ENCODE measurements at places on chromosomes 5 and 9.

DNA sequence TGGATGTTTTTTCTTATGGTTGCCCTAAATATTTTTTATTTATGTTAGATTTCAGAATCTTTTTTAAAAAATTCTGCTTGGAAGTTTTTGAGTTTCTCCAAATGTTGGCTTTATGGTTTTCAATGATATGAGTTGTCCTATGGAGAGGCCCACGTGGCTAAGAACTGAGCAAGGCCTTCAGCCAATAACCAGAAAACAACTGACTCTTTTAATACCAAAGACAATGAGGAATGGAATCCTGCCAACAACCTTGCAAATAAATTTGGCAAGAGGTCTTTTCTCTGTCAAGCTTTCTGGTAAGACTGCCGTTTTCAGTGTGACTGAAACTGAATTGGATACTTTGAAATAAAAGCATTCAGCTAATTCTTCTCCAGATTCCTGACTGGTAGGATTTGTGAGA is 1740.1 kb upstream of the WWC1 start:
- DNase-seq = no peak

DNA sequence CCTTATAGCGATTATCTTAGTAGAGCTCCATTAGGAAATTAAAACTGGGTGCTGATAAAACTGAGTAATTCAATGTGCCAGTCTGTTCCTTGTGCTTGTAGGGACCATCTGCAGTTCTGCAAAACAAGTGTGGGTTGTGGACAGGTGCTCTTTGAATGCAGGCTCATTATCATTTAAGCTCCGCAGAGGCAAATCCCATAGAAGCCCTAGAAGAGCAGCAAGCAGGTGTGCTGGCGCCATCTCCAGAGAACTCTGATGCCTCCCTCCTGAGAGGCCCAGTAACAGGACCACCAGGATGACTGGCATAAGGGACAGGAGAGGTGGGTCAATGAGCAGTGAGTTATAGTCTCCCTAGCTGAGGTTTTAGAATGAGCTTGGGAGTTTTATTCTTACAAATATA is 1342.4 kb upstream of the DMAC1 start:
- DNase-seq = no peak

DNA sequence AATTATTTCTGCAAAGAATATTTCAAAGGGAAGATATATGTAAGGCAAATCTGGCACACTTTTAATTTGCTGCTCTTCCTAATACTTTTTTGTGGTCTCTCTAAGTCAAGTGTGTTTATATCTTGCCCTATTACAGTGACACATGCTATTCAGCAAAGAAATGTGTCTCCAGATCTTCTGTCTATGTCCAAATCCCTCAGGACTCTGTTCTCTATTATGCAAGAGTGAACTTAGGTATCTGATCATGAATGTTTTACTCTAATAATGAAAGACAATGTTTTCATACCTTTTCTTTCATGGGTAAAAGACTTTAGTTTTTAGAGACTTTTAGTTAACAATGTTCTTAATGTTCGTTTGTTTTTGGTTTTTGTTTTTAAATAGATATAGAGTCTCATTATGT is 255.4 kb upstream of the DAB2 start:
- no peak for DNase-seq

GRCh38 chr5:14131855-14132503 is 11.2 kb upstream of the TRIO start:
- DNase-seq = no peak

DNA sequence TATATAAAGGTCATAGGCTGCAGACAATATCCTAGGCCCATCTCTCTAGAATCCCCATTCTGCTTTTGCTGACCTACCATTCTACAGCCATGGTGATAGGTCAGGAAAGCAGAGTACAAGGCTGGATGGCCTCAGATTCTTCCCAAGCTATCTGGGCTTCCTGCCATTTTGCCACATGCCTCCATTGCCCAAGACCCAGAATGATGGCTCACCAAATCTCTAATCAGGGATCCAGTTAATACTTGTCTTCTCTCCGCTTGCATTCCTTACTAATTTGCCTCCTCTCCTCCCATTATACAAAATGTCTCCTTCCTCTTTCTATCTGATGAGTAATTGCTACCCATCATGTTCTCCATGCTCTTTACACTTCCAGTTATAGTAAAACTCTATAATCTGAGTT is 22.7 kb upstream of the NDUFS4 start:
- no peak for DNase-seq

DNA sequence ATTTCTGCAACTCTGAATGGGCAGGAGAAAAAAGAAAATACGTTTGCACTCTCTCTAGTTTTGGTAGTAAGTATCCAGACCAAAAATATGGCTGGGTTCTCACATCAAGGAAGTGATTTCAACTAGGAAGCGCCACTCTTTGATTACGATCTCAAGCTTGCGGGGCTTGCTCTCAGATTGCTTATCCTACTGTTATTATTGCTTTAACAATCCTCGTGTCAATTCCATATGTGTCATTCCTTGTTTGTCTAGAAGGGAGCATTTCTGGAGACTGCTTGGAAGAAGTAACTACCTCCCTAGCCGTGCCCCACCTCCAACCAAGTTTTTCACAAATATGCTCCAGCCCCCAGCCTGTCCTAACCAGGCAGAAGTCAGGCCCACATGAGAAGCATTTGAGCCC is 3.5 kb downstream of the PRUNE2 start:
- no peak for DNase-seq

DNA sequence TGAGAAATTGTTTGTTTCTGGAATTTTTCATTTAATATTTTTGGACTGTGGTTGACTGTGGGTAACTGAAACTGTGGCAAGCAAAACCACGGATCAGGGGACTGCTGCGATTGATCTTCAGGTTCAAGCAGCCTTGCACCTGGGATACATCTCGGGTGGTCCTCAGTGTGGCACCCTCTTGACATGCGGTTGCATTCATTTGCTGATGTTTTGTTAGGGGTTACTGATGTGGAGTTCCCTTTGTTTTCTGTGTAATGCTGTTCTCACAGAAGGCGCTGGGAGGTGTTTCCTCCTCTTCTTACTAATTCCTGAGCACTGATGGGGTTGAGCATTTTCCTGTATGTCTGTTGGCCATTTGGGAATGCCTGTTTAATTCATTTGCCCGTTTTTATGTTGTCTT is 60.4 kb downstream of the EHMT1 start:
- no peak for DNase-seq

DNA sequence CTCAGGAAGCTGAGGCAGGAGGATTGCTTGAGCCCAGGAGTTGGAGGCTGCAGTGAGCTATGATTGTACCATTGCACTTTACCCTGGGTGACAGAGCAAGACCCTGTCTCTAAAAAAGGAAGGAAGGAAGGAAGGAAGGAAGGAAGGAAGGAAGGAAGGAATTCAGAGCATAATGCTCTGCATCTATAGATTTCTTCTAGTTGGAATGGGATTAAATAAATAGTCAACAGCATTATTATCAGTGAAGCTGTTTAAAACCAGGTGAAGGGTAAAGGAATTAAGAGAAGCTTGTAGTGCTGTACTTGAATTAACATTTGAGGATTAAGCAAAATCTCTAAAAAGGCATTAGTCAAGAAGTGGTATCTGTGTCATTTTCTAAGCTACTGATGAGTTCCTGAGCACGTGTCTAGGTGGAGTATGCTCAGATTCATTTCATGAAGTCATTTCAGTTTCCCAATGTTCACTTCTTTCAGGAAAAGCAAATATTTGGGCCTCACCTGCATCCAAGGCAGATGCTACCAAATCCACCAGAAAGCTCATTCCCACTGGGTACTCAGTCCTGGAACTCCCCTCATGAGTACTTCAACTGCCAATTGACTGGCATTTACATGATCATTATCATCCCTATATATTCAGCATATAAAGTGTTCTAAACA is 8.4 kb downstream of the PDE6A start:
- DNase-seq = no peak

DNA sequence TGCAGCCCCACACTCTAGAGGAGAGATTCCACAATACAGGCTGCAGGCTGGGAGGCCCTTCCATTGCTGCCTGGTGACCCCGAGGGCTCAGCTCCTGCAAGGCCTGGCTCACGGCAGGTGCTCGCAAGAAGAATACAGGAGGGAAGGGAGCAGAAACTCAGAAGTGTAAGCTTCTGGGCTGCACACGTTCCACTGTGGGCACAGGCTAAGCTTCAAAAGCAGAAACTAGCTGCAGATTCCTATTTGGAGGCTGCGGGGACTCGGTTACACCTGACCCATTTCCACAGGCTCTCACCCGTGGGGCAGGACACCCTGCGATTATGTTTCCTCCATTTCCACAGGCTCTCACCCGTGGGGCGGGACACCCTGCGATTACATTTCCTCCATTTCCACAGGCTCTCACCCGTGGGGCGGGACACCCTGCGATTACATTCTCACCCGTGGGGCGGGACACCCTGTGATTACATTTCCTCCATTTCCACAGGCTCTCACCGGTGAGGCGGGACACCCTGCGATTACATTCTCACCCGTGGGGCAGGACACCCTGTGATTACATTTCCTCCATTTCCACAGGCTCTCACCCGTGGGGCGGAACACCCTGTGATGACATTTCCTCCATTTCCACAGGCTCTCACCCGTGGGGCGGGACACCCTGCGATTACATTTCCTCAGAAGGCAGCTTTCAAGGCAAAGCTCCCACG is 10.3 kb downstream of the LPCAT1 start:
- DNase-seq = no peak
